OCI-LY7 (cell line): ENCODE measurements at places on chromosomes 12 and 14. TPM values are rescaled to one million over a fixed set of nuclear protein-coding genes. Genes with fewer than 3 reads are reported as not detected.

ASCL1 gene
- total RNA-seq = not detected in 2 replicates

TSPAN19 gene
- not detected in 2 replicates for total RNA-seq

SMIM41 gene
- not detected in 2 replicates for total RNA-seq

HCAR1 gene
- 0.07 TPM in 1 of 2 replicates, not detected in the other for total RNA-seq

PCK2 gene
- 130 TPM in 2 replicates for total RNA-seq

GRCh38 chr14:24438223-24439097 is 4.1 kb downstream of the SDR39U1 start:
- DNase-seq = no peak

DNA sequence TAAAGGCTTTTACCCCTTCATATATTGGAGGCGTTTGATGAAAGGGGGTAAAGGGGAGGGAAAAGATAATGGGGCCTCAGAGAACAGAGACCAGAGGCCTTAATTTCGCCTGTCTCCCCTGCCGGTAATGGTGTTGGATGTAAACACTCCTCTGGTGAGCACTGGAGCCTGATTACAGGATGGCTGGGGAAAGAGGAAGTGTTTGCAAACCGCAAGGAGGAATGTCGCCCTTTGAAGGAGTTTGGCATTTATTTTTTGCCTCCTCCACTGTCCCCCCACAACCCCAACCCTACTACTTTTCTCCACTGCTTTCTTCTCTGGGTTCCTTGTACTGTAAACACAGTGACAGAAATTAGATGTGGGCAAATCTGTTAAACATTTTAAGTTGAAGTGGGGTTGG is 211.9 kb upstream of the TBX3 start:
- DNase-seq = no peak

DNA sequence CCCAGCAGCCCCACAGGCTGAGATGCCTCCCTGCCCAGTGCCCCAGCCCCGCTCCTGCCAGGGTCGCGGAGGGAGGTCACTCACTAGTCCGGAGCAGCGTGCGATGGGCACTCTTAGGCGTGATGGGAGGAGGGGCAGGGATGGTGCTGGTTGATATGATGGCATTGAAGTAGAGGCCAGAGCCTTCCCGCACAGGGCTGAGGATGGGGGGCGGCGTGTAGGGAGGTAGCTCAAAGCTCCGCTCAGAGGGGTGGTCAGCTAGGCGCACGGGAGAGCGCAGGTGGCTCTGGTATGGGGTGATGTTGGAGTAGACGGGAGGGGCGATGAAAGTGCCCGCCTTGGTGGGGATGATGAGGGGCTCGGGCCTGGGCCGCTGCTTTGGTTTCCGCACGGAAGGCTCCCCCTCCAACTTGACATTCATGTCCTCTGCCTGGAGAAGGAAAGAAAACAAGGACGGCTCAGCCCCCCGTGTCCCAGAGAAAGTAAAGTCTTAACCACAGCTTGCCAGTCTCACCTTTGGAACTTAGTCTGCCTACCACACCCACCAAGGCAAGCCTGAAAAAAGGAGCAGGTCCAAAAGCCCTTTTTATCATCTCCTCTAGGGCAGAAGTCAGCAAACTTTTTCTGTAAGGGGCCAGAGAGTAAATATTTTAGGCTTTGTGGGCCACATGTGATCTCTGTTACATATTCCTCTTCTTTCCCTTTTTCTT is 15.5 kb upstream of the PNMA1 start:
- DNase-seq = no peak

DNA sequence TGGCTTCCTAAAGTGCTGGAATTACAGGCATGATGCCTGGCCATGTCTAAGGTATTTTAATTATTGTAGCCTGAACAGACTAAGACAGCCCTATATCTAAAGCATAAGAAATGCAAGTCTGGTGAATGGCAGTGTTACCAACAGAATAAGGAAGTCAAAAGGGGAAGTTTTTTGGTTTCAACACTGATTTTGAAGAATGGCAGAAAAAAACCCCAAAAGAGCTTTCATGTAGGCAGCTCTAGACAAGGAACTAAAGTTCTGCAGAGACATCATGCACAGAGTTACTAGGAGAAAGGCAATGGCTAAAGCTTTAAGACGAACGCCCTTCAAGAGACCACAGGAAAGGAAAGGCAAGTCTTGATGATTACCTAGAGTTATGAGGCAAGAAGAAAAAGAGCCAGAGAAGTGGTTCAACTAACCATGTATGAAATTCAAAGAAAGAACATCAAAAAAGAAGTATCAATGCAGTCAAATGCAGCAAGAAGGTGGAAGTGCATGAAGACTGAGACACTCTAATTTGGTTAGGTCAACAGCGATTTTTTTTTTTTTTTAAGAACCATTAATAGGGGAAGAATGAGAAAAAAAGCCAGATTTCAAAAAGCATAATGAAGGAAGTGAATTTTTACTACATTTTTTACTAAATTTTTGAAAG is 50.8 kb downstream of the RPS6KA5 start:
- DNase-seq = peak; percentile 94

DNA sequence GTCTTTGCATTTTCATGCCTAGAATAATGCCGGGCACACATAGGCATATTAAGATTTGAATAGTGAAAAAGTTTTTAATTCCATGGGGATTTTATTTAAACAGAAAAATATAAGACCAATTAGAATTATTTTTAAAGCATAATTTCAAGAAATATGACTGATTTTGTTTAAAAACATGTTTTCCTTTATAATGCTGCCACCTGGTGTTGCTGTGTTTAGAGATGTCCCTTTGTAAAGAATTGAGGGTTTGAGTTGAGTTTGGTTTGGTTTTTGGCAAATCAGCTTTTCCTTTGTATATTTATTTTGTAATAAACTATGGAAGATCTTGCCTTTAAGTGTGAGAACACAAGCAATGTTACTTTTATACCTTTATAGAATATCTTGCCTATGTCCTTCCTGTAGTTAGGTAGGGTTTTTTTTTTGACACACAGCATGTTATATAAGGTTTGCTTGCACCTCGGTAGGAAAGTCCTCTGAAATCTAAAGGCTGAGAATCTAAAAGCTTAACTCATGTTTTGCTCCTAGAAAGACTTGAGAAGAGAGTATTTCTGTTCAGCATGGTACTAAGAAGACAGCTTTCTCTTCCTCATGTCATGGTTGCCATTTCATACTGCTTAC is 31.4 kb upstream of the SNAPC1 start:
- peak; percentile 46 for DNase-seq

- DNase-seq = no peak
Measured at GRCh38 chr14:92513966-92514843, 624 bp downstream of the RIN3 start.

- no peak for DNase-seq
Measured at GRCh38 chr12:112559784-112560183, 141.0 kb downstream of the PTPN11 start.

GRCh38 chr12:62738616-62739015 is 196.3 kb downstream of the PPM1H start:
- DNase-seq = no peak
